ENCODE measurements at places on chromosomes 13 and 19.

DNA sequence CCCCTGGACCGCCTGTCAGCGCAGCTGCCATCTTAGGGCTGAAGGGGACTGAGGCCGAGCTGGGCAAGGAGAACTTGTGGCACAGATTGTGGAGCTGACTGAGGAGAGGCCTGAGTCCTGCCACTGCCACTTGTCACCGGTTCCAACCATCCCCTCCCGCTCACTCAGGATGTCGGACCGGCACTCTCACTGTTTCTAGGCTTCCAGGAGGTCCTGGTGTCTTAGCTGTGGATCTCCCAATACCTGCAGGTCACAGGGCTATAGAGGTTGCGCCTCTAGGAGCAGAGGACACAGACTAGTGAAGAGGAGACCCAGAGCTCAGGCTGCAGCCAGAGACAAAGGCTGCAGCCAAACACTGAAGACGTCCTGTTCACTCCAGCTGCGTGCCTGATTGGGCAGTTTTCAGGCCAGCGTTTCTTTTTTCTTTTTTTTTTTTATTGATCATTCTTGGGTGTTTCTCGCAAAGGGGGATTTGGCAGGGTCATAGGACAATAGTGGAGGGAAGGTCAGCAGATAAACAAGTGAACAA lies 15.3 kb upstream of the ZNF486 start:
- no peak for DNase-seq

DNA sequence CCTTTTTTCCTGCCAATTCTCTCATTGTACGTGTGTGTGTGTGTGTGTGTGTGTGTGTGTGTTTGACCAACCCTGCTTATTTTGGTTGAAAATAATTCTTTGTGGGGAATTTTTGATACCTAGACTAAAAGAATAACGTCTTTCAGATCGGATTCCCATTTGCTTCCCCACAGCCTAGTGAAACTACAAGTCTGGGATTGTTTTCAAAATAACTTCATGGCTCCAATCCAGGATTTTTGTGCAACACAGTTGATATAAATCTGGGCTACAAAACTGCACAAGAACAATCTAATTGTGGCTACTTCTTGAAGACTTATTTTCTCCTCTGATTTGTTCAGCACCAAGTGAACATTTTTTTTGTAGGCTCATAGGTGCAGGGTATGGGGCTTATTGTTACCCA lies 332.8 kb upstream of the MIR17HG start:
- no peak for DNase-seq

- no peak for DNase-seq
These were observed 313.4 kb upstream of the DACH1 start for GRCh38 chr13:72180253-72180952.

DNA sequence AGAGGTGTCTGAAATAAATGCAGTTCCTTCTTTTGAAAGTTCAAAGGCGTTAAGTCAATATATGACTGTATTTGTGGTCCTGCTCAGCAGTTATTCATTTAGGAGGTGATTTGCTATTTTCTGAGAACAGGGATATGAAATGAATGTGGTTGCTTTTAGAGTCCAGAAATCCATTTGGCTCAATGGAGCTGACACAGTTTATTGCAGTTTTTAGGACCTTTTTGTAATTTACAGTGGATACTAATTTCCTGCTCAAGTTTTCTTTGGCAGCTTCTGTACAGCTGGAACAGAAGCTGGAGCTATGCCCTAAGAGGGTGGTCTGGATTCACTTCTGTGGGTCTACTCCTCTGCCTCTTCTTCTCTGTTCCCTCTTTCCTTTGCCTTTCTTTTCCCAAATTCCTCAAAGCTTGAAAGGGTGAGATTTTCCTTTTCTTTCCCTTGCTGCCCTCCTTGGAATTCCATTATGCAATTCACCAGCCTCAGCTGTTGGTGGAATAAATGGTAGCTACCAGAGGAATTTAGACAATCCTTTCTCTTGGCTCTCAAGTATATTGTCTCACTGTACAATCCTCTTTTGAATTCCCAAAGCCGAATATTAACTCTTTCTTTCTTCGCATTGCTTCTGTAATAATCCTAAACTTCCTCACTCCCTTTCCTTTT lies 39.9 kb downstream of the ITGBL1 start:
- DNase-seq: no peak

DNA sequence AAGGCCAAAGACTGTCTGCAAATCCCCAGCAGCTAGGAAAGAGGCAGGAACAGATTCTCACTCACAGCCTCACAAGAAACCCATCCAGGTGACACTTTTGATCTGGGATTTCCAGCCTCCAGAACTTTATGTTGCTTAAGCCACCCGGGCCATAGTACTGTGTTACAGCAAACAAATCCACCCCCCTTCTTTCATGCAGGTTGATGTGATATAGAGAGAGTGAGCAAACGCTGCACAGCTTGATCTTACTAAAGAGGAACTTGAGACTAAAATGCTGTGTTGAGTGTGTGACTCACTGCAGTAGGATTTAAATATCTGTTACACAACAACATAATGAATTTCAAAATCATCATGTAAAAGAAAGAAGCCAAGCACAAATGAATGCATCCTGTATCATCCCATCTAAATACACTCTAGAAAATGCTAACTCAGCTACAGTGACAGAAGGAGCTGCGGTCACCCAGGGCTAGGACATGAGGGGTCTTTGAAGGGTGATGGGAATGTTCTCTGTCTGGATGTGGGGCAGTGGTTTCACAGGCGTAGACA lies 32.2 kb downstream of the RCBTB2 start:
- DNase-seq: no peak

DNA sequence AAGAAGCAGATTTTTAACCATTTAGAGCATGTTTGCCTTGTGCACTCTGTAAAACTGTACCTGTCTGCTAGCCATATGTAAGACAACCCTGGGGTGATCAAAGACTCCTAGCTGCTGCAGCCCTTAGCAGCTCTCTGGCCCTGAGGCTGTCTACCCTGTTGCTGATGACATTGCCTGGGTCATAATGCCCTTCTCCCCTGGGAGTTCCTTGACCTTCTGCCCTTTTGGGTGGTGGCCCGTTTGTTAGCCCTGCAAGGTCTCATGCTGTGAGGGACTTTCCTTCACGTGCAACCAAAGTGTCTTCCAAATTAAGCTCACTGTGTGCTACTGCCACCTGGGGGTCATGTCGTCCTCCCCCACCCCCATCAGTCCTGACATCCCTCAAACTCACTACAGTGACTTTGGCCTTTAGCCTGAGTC lies 7.4 kb downstream of the GPC6 start:
- DNase-seq: no peak

GRCh38 chr19:19185853-19186740 lies 5.9 kb downstream of the BORCS8 start:
- no peak for DNase-seq

DNA sequence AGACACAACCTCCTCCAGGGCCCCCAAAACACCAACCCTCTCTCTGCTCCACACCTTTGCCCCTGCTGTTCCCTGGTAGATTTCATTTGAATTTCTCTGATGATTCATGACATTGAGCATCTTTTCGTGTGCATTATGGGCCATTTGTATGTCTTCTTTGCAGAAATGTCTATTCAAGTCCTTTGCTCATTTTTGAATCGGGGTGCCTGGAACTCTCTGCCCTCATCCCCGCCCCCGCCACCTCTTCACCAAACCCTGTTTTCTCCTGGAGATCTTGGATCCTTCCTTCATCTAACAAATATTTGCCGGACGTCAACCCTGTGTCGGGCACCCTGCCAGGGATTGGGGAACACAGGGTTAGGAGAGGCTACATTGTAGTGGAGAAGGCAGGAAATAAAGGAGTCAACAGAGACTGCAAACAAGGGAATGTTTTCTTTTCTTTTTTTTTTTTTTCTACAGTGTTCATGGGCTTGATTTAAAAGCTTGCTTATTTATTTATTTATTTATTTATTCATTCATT lies 25.5 kb upstream of the SLC1A5 start:
- DNase-seq: no peak

DNA sequence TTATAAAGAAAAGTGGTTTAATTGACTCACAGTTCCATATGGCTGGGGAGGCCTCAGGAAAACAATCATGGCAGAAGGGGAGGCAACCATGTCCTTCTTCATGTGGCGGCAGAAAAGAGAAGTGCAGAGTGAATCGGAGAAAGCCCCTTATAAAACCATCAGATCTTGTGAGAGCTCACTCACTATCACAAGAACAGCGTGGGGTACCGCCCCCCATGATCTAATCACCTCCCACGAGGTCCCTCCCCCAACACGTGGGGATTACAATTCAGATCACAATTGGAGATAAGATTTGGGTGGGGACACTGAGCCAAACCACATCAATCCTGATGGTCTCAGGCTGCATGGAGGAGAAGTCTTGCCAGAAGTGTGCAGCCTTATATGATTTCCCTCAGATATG lies 26.0 kb downstream of the TM9SF2 start:
- DNase-seq: no peak

GRCh38 chr13:41465241-41465847 lies 8.0 kb downstream of the RGCC start:
- DNase-seq: no peak

DNA sequence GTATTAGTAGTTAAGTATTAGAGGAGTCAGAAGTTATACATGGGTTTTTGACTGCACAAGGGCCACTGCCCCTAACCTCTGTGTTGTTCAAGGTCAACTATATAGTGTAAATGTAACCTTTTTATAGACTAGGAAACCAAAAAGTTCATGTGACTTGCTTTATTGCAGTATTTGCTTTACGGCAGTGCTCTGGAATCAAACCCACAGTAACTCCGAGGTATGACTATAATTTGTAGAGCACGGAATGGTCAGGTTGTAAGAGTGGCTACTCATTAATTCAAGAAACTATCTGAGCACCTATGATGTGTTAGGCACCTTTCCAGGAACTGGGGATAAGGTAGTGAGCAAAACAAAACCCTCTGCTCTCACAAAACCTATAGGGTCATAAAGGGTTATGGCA lies 22.2 kb downstream of the SUPT20H start:
- no peak for DNase-seq

Data from left forelimb (tissue), 1 donor.